ENCODE measurements at places on chromosomes 1 and 21.

DNA sequence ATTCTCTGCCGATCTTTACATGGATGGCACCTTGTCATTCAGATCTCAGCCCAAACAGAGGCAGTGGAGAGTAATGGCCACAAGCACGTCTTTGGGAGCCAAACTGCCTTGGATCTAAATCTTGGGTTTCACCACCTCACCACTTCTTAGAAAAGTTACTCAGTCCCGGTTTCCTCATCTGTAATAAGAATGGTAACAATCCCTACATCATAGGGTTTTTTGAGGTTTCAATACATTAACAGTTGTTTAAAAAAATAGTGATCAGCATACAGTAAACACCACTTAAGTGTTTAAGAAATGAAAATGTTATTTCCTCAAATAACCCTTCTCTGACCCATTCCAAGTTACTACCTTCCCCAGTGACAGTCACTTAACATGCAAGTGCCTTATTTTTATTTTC lies 38.5 kb upstream of the KCNA3 start:
- DNase-seq, result no peak

- DNase-seq, result peak; percentile 64
Observed at GRCh38 chr1:230113593-230114236, 46.7 kb downstream of the GALNT2 start.

DNA sequence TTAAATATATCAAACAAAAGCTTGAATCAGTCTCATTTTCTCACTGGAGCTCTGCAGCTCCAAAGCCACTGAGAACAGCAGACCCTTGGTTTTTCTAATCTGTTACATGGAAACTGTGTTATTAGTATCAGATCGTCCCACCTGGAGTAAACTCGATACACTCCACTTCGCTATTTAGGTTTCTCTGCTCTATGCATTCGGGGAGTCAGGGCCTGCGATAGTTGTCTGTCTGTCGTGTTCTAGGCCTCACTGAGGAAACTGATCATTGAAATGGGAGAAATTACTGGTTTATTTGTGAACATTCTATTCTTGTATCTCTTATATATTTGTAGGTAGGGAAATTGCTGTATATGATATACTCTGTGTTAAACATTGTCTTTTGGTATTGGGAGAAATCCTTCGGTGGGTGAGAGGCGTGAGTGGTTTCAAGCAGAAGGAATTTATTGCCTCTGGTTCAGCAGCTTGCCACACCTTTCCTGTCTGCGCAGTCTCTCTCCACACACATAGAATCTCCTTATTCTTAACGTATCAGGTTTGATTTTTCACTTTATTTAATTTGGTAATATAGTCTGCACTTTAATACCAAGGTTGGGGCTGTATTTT lies 8.5 kb downstream of the PRDM2 start:
- no peak for DNase-seq

DNA sequence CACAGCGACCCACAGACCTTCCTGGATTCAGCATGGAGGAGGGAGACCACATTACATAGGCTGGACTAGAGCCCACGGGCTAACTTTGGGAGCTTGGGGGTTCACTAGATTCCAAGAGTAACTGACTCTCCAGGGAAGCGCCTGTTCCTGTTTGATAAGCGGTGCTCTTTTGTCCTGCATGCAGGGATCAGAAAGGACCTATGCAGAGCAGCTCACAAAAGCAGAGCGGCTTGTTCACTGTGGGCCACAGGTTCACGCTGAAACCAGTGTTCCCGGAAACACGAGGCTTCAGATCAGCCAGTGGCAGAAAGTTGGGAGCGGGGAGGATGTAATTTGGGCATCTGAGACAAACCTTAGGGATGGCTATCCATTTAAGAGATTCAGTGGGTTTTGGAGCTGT lies 403.9 kb downstream of the PCP4 start:
- DNase-seq, result no peak

DNA sequence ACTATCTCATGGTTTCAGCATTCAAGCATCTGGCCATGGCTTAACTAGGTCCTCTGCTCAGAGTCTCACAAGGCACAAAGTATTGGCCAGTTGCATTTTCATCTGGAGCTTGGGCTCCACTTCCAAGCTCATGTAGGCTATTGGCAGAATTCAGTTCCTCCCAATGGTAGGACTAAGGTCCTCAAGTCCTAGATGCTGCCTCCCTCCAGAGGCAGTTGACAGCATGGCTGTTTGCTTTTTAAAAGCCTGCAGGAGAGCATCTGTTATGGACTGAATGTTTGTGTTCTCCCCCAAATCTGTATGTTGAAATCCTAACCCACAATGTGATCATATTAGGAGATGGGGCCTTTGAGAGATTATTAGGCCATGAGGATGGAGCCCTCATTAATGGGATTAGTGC lies 38.0 kb upstream of the HLX start:
- no peak for DNase-seq
